Stimulated activated CD4-positive, alpha-beta T cell treated with anti-CD3 and anti-CD28 coated beads, Interleukin-4, amount 100 ng/mL, for 24 hours (primary cell): ENCODE measurements at places on chromosomes 2 and 18.
A peak's percentile ranks its signal among the peaks of the same experiment; 100 is the strongest.

DNA sequence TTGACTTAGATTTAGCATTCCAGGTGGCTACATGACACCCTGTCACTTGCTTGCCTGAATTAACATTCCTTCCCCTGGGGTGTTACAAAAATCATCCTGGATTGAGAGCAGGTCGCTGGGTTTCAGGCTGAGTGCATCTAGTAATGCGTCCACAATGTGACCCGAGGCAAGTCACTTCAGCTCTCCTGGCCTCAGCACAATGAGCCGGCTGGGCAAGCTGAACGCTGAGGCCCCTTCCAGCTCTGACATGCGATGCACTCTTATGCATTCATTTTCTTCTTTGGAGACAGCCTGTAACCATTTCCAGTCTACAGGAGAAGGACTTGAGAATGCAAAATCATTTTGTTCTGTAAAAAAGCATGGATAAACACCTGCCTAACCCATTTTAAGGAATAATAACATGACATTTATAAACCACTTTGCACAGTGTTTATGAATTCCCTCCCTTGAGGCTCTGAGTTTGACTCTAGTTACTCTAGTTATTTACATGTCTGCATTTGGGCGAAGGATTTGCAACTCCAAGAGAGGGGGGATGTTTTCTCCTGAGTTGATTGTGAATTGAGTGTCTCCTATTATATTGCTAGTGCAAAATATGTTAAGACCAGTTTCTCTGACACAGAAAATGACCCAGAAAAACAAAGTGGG is 63.0 kb upstream of the CPO start:
- DNase-seq: no peak

- DNase-seq: no peak
These were observed 27.1 kb upstream of the BARD1 start for GRCh38 chr2:214836568-214836967.

GRCh38 chr2:20179755-20180594 is 45.0 kb downstream of the SDC1 start:
- DNase-seq: no peak

- no peak for DNase-seq
These were observed 23.2 kb downstream of the ABCB11 start for GRCh38 chr2:169007941-169008340.

DNA sequence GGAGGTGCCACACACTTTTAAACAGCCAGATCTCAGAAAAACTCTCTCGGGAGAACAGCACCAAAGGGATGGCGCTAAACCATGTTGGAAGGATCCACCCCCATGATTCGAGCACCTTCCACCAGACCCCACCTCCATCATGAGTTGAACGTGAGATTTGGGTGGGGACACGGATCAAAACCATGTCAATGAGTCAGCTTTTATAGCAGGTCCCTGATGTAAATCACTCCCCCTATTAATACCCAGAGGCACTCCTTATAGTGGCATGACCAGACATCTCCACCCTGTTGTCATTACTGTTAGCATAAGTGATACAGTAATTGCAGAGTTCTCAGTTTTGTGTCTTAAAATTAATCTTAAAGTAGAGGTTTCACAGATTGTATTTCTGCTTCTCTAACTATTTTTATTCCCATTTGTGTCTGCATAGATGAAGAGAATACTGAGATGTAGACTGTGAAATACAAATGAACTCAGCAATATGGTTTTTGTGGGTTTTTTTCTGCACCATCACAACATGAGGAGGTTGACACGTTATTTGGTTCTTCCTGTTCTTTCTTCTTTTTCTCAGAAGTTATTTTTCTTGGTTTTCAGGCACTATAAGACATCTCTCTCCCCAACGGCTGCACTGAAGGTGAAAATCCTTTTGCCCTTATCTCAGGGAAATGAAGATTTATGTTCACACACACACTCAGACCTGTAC is 218.2 kb downstream of the ARL4C start:
- DNase-seq: no peak

- DNase-seq: no peak
These were observed 22.7 kb upstream of the KCNG3 start for GRCh38 chr2:42516418-42516901.

GRCh38 chr18:53735526-53735925 is 488.9 kb downstream of the MBD2 start:
- no peak for DNase-seq

DNA sequence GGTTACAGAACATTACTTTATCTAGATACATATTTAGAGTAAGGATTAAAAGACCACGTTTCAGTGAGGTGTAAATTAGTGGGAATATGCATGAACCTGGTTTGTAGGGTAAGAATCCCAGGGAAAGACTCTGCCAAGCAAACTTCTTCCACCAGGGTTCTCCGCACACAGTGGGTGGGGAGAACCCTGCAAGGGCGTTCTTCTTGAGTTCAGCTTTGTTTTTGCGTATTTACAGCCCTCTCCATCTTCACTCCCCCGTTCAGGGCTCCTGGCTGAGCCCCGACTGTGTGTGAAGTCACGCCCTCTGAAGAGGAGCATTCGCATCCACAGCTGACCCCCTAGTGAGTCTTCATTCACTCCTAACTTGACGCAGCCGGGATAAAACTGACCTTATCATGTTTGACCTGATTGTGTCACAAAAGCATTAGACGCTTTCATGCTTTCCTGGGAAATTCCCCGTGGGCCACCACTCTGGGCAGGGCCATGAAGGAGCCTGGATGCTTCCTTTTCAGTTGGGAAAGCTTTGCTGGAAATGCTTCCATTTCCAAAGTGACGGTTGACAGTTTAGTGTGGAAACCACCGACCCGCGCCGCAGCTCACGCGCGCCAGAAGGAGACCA is 1.0 kb downstream of the ALKAL2 start:
- no peak for DNase-seq

GRCh38 chr2:233446606-233447305 is 92.5 kb downstream of the DGKD start:
- DNase-seq: no peak

DNA sequence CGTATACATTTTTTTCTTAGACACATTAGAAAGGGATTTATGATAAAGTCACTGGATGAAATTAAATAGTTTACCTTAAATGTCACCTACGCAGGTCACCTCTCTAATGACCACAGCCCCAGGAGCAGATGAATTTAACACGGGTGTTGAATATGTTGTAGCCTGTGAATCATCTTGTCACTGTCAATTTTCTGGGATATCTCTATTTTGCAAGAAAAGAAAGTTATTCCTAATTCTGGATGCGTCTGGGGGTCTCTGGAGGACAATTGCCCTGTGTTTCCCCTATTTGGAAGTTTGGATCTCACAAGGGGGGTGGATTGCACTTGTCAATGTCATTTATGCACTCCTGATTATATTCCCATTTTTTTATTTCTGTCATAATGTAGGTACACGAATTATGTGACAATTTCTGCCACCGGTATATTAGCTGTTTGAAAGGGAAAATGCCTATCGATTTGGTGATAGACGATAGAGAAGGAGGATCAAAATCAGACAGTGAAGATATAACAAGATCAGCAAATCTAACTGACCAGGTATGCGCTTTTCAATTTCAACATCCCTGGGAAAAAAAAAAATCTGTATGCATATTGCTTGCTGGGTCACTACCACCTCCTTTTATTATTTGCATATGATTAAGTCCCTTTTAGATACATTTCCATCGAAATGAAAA is 7.7 kb downstream of the MEIS1 start:
- no peak for DNase-seq

DNA sequence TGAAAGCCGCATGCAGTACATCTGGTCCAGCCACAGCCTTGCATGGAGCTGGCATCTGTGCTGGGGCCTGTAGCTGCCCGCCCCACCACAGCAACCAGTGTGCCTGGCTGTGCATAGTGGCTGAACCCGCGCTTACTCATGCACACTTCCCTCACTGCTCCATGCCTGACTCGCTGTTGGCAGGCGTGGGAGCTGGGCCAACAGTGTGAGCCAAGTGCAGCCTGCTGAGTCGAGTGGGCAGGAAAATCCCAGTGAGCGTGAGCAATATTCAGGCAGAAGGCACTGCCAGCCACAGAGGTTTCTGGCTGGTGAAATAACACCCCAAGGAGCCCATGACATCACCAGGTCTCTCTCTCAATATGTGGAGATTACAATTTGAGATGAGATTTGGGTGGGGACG is 1674.1 kb upstream of the TMEFF2 start:
- no peak for DNase-seq

- DNase-seq: no peak
These were observed 85.3 kb upstream of the KLHL29 start for GRCh38 chr2:23299476-23300195.

DNA sequence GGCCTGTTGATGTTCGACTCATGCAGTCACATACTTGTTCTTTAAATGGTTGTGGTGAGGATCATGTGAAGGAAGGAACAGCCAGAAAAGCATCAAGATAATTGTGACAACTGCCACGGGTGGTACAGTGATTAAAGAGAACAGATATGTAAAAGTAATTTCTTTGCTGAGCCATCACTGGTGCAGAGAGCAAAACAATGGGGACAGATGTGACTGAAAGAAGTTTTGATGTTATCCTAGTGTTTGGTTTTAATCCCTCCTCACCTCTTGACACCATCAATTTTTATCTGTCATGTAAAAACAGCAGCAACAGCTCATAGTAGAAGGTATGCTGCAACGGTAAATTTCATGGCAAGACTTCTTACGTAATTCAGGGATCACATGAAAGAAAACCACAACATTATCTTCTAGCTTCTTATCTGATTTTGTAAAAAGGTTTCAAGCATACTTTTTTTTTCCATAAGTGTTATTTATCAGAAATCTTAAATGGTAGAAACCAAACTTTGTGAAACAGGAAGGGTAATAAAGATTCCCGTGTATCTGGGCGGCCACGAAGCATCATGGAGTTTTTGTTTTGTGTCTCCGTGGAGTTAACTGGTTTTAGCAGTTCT is 65.2 kb downstream of the PLCL1 start:
- peak; percentile 30 for DNase-seq

DNA sequence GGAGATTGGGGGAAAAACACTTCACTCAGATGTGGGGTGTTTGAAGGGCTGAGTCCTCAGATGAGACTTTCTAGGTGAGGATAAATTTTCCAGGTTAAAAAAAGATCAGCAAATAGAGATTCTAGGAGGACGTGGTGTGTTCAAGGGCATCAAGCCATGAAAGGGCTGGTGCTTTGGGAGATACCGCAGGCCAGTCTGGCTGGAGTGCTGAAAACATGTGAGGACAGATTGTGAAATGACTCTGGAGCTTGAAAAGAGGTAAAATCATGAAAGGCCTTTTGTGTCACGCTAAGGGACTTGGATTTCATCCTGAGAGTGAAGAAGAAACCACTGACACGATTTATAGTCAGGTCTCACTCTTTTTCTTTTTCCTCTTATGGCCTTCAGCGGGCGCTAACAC is 320.5 kb downstream of the DPP10 start:
- DNase-seq: no peak

DNA sequence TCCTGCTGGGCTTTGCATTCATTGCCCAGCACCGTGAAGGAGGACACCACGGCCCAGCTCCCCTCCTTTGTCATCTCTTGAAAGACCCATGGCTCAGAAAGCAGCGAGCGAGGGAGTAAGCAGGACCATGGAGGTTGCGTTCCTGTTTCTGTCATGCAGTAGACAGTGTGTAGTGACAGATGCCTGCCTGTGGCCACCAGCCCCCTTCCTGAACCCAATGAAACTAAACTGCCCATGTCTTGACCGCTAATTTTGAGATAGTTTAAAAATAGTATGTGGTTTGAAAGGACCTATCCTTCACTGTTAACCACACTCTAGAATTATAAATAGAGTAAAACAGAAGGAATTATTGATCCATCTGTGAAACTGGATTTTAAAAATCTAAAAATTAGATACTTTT is 88.2 kb downstream of the ASAP2 start:
- DNase-seq: no peak

DNA sequence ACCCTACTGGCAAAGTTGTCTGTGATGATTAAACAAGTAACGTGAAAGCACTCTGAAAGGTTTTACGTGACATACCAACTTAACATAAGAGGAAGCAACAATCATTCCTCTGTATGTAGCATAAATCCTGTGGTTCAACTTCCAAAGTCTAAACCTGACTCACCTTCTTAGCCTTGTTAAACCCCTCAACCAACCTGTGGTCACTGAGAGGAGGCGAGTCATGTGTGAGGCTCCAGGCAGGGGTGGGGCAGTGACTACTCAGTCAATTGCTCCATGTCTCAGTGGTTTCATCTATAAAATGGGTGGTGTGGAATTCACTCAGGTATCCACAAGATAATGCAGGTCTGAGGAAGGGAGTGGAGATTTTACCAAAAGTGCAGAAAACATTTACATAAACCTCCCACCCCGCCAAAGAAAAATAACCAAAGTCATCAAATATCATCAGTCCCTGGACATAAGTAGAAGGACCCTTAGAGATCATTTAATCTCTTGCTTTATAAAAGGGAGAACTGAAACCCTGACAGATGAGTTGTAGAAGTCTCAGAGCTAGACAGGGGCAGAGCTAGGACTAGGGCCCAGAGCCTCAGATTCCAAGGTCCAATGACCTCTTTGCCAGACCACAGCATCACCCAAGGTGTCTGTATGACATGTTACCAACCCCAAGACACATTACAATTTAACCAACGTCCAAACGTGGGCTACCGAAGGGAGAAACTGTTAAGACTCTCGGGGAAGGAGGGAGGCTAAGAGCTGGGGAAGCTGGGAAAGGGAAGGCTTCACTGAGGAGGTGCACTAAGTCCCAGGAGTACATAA is 3.7 kb upstream of the PCBP1 start:
- DNase-seq: peak; percentile 74

GRCh38 chr2:5467178-5467905 is 224.8 kb upstream of the SOX11 start:
- DNase-seq: no peak

GRCh38 chr2:40416486-40416885 is 35.4 kb downstream of the SLC8A1 start:
- DNase-seq: no peak

DNA sequence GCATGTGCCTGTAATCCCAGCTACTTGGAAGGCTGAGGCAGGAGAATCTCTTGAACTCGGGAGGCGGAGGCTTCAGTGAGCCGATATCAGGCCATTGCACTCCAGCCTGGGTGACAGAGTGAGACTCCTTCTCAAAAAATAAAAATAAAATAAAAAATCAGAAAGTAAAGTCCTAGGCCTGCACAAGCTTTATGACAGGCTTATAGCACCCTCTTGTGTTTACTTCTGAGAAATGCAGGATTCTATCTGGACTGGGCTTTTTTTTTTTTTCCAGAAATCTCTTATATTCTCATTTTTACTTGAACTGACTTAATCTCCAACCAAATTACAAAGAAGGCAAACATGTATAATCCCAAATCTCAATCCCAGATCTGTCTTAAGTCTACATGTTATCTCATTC is 26.1 kb upstream of the REG3G start:
- no peak for DNase-seq

DNA sequence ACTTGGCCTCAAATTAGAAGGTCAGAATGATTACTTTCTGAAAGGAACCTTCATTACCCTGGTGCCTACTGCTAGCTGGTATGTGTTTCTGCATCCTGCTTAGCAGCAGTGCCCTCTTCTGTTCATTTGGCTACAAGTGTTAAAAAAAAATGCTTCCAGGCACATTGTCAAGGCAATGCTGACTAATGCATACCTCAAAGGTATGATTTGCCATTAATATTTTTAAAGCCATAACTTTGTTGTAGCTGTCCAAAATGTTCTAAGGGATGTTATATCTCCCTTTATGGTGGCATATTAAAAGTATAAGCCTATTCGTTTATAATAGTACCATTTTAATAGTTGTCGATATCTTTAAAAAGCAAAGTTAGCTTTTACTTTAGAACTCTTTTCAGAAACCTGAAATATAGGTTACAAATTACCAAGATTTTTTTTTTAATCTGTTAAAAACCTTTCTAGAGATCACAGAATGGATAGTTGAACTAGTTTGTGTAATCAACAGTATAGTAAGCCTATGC is 52.0 kb upstream of the FAM171B start:
- DNase-seq: peak; percentile 27
